ENCODE measurements at places on chromosomes 7 and 10. TPM values are rescaled to one million over a fixed set of nuclear protein-coding genes. Genes with fewer than 3 reads are reported as not detected.

DNA sequence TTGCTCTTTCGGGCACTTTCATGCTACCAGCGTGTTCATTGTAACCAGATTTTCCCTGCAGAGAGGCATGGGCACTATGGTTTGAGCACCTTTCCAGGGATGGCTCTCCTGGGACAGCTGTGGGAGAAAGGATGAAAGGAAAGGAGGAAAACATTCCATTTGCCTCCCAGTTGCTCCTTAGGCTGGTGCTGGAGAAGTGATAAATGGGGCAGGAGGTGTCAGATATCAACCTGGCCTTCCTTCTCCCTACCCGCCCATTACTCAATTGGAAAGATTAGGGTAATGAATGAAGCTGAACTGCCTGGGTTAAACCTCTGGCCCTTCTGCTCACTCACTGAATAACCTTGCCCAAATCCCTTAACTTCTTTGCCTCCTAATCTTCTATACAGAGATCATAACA is 228.4 kb downstream of the PLXNA4 start:
- DNase-seq = no peak

Gene TAS2R3
- not detected for polyA plus RNA-seq

DNA sequence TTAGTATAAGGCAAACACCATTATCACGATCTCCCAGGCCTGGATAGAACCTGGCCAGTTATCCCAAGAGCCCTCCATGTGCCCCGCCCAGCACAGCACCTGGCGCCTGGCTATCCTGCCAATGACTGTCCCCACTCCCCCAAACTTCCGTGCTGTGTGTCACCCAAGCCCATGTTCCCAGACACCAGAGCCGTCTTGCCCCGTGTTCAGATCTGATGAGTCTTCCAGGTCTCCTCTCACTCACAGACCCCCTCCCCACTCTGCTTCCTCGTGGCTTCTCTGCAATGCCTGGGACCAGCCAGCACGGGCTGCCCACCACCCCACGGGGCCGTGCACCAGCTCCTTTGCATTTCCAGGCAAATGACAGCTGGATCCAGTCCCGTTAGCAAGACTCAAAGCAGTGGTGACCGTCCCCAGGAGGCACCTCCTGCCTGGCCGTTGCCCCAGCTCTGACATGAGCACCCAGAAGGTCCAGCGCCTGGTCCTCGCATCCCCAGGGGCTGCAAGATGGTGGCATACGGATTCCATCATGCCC is 43.8 kb upstream of the INPP5A start:
- DNase-seq = no peak

Gene SRI
- polyA plus RNA-seq = 216 TPM

Gene DAGLB
- polyA plus RNA-seq = 16.4 TPM

GRCh38 chr7:69768986-69769595 is 170.8 kb downstream of the AUTS2 start:
- no peak for DNase-seq

Gene HTR5A
- polyA plus RNA-seq = not detected

Gene CNTNAP2
- 0.01 TPM for polyA plus RNA-seq

- peak; percentile 91 for DNase-seq
These were observed 19.1 kb downstream of the MXI1 start for GRCh38 chr10:110226543-110226925.

DNA sequence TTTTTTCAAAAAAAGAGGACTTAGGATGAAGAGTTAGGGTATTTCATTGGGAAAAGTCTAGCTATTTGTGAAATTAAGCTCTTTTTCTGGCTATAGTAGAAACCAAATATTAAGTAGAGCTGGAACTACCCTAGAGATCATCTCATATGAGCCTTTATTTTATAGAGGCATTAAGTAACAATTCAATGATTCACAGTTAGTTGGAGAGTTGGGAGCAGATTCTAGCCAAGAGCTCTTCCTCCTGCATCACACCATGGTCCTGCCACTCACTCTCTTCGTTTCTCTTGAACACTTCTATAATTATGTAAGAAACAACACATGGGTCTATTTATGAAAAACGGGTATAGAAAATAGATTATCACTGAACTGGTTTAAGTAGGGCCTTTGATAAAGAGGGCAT is 76.1 kb upstream of the ANK3 start:
- DNase-seq = no peak

DNA sequence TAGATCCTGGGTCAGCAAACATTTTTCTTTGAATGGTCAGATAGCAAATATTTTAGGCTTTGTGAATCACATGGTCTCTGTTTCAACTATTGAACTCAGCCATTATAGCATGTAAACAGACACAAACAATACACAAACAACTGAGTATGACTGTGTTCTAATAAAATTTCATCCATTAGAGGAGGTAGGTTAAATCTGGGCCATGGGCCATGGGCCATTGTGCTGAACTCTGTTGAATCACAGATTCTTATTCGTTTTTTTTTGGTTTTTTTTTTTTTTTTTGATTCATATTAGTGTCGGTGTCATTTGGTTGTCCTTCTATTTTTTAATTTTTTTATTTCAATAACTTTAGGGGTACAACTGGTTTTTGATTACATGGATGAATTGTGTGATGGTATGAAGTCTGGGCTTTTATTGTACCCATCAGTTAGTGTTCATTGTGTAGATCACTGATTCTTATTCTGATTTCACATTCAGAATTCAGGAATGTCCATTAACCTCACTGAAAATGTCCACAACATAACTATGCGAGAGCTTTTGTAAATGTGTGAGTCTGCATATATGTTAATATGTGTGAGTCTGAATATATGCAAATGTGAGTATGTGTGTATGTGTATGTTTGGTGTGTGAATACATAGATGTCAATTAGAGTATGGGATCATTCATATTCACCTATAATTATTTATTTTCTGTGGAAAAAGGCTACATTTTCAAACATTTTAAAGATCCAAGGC is 443.7 kb upstream of the GRM3 start:
- DNase-seq = no peak

GRCh38 chr7:50281680-50282445 is 22.7 kb upstream of the IKZF1 start:
- no peak for DNase-seq

GRCh38 chr7:8254667-8255066 is 7.3 kb downstream of the ICA1 start:
- no peak for DNase-seq

DNA sequence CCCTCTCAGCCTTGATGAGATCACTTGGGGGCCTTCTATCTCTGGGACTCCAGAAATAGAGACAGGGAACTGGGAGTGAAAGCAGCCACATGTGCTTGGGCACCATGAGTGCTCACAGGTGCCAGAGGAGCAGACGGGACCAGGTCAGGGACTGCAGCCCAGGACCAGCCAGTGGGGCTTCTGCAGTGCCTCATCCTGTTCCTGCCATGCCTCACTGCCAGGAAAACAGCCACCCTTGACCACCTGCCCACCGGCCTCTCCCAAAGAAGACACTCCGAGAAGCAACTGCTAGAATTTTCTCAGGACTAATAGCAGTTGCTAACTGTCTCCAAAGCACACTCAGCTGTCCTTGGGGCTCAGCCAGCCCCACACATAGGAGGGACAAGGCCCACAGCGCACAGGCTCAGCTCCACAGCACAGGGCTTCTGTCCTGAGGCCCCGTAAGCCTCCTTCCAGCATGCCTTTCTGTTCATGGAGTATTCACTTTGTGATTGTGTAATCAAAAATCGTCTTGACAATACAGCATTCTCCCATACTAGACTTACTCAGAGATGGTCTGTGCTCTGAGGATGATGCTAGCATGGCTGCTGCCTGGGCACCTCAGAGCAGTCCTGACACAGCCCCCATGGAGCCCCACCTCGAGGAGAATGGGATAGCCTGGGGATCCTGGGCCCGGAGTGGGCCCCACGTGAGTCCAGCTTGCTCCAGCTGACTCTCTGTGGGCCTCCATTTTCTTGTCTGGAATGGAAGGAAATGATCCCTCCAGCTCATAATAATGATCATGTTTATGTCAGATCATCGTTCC is 115.7 kb upstream of the RET start:
- no peak for DNase-seq

GRCh38 chr10:110853921-110854605 is 17.7 kb upstream of the PDCD4 start:
- DNase-seq = no peak

DNA sequence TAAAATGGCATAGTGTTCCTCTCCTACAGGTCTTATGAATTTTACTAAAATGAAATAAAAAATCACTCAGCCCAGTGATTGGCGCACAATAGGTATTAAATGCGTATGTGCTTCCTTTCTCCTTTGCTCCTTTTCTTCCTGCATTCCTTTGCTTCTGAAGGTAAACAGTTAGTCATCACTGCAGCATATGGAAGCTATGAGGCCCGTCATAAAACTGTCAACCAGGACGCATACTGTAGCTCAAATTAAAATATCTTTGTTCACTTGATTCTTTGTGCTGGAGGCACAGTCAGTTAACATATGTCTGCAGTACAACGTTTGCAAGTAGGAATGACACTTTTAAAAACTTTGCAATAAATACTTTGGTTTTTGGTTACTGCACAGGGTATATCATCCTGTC is 374.7 kb downstream of the TCERG1L start:
- DNase-seq = no peak

- no peak for DNase-seq
These were observed 81.7 kb upstream of the FAM20C start for GRCh38 chr7:110557-111232.

Gene IGF2BP3
- 3.2 TPM for polyA plus RNA-seq

- DNase-seq = no peak
These were observed 32.4 kb downstream of the ACTA2 start for GRCh38 chr10:88920198-88920597.

Gene TMEM225B
- polyA plus RNA-seq = 0.22 TPM

Gene OR2A7
- not detected for polyA plus RNA-seq

DNA sequence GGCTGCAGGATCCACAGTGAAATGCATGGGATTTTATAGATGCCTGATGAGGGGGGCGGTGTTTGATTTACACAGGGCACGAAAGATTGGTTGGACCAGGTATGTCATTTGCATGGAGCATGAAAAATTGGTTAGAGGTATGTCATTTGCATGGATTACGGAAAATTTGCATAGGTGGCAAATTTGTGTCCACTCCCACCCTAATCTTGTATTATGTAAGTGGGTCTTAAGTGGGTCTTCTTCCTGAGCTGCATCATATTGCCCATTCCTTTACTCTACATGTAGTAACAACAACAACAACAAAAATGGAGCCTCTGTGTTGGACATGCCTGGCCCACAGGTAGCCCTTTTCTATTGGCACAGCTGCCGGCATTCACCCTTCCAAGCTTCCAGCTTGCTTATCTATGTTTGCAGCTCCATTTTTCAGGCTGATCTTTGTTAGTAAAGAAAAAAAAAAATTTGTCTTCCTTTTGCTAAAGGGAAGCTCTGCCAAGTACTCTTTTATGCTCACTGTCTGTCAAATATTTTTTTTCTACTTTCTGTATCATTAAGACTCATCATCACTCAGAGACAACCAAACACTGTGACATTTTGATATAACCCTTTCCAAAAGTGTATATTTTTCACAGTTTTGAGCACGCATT is 10.3 kb upstream of the ZNF273 start:
- DNase-seq = no peak
